ACHN (cell line): ENCODE measurements at places on chromosomes 13 and 19.

DNA sequence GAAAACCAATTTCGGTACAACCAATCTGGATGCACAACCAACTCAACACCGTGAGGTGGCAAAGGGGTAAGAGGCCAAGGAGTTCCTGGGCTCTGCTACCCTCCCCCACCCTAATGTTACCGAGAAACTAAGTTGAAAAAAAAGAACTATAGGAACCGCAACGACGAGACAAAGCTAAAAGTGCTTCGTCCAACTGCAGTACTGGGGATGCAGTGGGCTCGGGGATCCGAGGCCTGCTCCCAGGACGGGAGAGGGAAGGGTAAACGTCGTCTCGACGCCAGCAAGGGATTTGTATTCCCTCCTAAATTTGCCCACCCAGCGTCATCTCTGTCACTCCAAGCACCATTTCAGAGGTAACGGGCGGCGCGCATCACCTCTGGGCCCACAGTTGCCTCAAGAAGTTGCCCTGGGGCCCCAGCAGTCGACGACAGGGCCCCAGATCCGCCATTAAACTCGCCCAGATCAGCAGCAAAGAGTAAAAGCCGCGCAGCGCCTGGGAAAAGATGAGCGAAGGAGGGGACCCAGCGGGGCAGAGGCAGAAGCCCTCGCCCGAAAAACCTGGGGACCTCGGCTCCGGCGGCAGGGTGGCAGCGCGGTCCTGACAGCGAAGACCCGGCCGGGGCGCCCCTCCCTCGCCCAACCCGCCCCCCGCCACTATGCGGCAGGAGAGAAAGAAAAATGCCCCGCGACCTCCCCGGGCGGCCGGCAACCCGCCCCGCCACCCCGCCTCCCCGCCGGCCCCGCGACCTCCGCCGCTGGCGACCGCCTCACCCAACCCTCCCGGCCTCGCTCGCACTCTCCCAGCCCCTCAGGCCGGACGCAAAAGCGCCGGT is 752 bp downstream of the ZMYM5 start:
- DNase-seq = peak; percentile 35

DNA sequence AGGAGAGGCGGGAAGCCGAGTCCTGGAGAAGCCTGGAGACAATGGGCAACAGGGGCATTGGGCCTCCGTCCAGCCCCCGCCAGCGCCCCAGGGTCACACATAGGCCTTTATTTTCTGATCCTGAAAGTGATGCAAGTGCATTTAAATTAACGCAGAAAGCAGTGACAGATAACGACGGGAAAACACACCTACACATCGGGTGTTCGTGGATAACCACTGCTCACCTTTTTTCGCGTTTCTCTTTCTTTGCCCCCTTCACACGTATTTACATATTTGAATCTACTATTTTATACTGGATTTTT is 30.4 kb upstream of the GRTP1 start:
- DNase-seq = no peak

- DNase-seq = peak; percentile 40
Measured at GRCh38 chr13:110382229-110382628, 75.1 kb downstream of the COL4A2 start.

DNA sequence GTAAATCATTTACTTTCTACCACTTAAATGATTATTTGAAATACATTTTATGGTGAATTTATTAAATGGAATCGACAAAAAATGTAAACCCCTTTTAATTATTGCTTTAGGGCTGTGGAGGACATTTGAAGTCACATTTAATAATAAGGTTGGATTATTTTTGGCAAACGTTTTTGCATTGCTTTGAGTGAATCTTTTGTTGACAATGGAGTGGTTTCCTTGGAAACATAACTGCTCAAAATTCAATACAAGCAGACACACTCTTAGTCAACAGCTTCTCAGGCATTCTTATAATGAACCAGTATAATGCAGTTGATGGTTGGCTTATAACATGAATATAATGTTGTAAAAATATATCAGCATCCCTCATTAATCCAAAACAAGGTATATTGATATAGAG is 104.7 kb downstream of the DCLK1 start:
- no peak for DNase-seq

- no peak for DNase-seq
Measured at GRCh38 chr19:42206871-42207755, 10.4 kb downstream of the DEDD2 start.

DNA sequence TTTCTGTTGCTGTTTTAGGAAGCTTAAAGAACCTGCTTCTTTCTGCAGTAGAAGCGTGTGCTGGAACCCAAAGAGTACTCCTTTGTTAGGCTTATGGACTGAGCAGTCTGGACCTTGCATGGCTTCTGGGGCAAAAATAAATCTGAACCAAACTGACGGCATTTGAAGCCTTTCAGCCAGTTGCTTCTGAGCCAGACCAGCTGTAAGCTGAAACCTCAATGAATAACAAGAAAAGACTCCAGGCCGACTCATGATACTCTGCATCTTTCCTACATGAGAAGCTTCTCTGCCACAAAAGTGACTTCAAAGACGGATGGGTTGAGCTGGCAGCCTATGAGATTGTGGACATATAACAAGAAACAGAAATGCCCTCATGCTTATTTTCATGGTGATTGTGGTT is 103.1 kb downstream of the TNFRSF19 start:
- no peak for DNase-seq

DNA sequence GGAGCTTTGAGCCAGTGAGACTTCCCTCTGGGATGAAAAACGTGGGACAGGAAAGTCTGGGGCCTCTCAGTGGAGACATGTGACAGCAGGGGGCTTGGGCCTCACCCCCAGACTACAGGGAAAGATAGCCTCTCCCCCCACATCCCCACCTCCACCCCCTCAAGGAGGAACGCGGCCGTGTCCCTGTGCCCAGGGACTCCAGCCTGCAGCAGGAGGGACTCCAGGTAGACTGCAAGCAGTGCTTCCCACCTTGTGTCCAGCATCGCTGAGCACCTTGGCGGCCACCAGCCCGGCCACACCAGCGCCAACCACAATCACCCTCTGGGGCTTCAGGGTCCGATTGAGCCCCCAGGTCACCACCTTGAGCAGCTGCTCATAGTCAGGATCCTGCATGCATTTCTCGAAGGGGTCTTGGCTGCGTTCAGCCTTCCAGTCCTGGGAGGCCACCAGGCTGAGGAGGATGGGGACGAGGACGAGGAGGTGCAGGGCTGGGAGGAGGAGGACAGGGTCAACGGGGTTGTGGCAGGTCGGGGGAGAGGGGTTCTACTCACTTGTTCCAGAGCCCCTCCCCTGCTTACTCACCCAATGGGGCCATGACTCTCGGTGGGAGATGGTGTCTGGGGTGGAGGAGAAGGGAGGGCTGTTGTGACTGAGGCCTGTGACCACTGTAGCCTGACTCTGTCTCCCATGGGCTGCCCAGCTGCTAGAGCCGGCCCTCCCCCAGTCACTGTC is 955 bp downstream of the IL4I1 start:
- DNase-seq = no peak

DNA sequence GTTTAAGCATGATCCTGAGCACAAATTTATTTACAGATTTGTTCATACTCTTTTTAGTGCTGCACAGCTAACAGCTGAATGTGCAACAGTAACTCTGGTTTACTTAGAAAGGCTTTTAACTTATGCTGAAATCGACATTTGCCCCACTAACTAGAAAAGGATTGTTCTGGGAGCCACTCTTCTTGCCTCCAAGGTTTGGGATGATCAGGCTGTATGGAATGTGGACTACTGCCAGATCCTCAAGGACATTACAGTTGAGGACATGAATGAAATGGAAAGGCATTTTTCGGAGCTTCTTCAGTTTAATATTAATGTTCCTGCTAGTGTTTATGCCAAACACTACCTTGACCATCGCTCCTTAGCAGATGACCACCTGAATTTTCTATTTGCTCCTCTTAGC is 16.0 kb downstream of the ZNF100 start:
- peak; percentile 27 for DNase-seq

DNA sequence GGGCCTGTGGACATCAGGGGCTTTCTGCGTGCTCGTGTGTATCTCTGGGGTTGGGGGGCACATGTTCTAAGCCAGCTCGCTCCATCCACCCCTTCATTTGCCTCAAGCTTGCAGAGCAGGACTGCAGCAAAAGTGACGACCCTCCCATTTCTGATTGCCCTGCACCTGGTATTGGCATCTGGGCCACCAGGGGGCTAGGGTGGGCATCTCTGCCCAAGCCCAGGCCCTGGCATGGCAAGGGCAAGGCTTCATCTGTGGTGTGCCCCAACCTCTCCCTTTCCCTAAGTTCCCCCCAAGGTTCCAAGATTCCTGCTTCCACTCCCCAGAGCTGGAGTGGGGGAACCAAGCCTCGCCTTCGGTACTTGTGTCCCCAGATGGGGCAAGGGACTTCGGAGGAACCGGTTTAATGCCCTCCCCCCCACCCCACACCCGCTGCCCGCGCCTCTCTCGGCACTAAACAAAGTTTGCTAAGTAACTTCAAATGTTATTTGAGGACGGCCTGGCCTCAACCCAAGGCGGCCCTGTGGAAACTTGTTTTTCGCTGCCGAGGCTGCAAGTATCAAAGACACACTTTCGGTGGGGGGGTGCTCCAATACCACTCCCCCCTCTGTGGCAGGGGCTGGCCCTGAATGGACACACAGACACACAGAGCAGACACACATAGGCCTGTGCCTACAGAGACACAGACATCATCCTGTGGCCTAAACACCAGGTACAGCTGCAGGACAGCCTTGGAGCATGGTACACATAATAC is 12.2 kb downstream of the NFIX start:
- no peak for DNase-seq

DNA sequence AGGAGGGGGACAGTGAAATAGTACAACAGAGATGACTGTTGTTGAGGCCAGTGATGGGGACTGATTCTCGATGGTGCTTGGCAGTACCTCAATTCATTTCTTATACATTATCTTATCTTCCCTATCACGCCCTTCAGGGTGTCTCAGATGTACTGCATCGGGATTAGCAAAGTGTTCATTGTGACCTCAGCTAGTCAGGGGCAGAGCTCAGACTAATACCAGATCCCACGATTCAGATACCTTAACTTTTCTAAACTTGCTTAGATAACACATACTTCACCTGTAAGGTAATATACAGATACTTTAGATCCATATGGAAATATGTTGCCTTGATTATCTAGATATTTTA is 720.6 kb downstream of the EFNB2 start:
- DNase-seq = no peak

- no peak for DNase-seq
Measured at GRCh38 chr19:31459430-31459829, 110.2 kb upstream of the TSHZ3 start.

- no peak for DNase-seq
Measured at GRCh38 chr19:45847663-45848062, 15.3 kb downstream of the SYMPK start.

DNA sequence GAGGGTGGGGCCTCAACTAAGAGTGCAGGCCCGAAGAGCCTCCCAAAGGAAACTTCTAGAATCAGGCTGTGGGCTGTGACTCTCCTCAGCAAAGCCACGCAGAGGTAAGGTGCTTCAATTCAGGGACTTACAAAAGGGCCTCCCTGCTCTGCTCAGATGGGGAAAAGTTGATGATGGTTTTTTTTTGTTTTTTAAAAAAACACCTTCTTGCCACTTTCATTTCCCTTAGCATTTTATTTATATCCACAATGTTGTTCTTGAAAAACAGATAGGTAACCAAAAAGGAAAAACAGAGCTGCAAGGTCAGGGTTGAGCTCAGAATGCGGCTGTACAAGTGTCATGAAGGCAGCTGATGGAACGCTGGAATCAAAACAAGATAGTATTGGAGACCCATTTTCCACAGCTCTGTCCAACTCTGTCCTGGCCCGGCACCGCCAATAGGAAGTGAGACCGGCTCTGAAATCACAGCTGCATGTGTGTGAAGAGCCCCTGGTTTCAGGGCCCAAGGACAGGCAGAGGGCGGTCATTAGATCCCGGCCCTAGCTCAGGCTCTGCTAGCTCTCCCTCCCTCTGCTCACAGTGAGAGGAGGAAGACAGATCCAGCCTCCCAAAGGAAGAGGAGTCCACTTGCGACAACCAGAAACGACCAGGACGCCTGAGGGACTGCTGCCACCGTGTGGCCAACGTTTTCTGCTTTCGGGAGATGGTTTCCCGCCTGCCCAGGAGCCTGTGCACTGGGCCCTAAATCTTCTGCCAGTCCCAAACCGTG is 58.3 kb downstream of the KLF2 start:
- DNase-seq = peak; percentile 76

- DNase-seq = no peak
Measured at GRCh38 chr13:31898378-31899071, 133.0 kb upstream of the FRY start.

DNA sequence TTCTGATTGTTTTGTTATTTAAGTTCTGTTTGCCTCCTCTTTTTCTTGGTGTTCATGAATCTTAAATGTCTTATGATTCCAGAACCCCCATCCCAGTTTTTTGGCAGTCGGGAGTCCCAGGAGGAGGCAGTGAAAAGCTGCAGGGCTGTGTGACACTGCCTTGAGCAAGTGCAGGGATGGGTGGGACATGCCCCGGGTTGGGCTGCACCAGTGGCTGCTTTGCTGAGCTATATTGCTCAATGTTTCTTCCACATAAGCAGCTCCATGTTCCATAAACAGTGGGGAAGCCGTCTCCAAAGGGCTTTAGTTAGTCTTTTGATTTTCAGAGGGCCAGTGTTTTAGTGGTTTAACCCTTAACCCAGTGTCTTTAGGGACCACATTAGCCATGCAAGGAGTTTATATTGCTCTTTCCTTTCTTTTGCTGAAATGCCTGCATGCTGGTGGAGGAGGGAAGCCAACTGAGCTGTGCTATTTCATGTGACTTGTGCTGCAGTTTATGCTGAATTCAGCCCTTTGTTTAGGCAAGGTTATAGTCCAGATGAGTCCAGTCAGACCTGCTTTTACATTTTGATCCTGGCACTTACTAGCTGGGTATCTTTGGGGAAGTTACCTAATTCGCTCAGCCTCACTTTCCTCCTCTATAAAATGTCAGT is 13.1 kb downstream of the ATP8A2 start:
- no peak for DNase-seq

DNA sequence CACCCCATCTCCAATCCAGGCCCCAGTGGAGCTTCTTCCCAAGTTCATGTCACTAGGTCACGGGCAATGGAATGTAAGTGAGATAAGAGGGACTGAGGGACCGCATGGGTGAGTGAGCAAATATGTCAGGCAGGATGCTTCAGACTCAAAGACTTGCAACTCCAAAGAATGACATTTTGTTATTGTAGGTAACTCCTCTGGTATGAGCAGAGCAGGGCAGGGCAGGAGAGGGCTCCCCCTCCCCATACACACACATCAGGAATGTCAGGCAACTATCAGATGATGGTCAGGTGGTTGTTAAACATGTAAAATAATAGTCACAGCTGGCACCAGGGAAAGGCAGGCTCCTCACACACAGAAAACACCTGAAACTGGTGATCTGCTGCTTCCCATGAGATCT is 10.6 kb downstream of the ERVV-2 start:
- DNase-seq = no peak

- no peak for DNase-seq
Measured at GRCh38 chr19:2333807-2334211, 5.3 kb downstream of the SPPL2B start.
